Psoas muscle (tissue), 8 donors: ENCODE measurements at places on chromosomes 11 and 22. TPM values are rescaled to one million over a fixed set of nuclear protein-coding genes. Genes with fewer than 3 reads are reported as not detected.
A peak's percentile ranks its signal among the peaks of the same experiment; 100 is the strongest.

Gene RAB30
- total RNA-seq: 40.3 TPM

Gene OR52I2
- not detected for total RNA-seq

Gene IGLL1
- not detected for total RNA-seq

Gene RDX
- 115 TPM for total RNA-seq

DNA sequence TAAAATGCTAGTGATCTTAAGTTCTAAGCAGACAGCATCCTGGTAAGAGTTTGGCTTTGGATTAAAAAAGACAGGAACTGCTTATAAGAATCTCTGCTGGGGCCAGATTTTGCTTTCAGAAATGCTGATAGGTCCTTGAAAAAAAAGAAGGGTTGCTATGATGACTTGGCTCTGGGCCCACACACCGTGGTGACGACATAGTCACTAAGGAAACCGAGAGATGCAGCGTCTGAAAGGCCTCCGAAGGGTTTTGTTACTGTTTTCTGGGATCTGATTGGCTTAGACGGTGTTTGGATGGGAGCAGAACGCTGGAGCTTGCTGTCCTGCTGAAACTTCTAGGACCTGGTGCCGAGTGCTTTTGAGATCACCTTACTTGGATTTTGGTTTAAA lies 8.4 kb downstream of the FAM118A start:
- H3K4me3 ChIP-seq: no peak overlapping the region
- H3K36me3 ChIP-seq: no peaks in the 10 kb centered on the region
- peaks cover 44% of the 10 kb centered on the region for H3K4me1 ChIP-seq
- peak overlapping the region; percentile 79 for H3K27ac ChIP-seq

- H3K27ac ChIP-seq: no peak overlapping the region
- no peak for DNase-seq
- H3K27me3 ChIP-seq: no peaks in the 10 kb centered on the region
- no peak overlapping the region for H3K4me3 ChIP-seq
- no peaks in the 10 kb centered on the region for H3K36me3 ChIP-seq
Observed at GRCh38 chr11:110130642-110131238, 37.5 kb downstream of the ZC3H12C start.

GRCh38 chr11:38038777-38039176 lies 1440.7 kb upstream of the RAG2 start:
- no peaks in the 10 kb centered on the region for H3K36me3 ChIP-seq
- no peak overlapping the region for H3K4me3 ChIP-seq
- no peaks in the 10 kb centered on the region for H3K27me3 ChIP-seq
- no peak overlapping the region for H3K27ac ChIP-seq
- DNase-seq: no peak
- H3K4me1 ChIP-seq: no peaks in the 10 kb centered on the region

DNA sequence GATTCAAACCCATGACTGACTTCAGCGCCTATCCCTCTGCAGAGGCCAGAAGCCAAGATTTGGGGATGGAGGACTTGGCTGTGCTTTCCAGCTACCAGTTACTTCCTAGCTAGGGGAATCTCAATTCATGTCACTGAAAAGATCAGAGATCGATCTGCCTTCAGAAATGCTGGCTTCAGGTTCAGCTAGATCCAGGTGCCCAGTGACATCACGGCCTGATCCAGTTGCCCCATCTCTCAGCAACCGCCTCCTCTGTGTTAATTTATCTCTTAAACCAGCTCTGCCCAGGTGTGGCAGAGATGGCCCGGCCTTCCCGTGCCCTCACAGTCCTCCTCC lies 24.2 kb downstream of the CYTH4 start:
- no peak for DNase-seq
- no peaks in the 10 kb centered on the region for H3K36me3 ChIP-seq
- H3K4me3 ChIP-seq: no peak overlapping the region
- no peak overlapping the region for H3K27ac ChIP-seq
- H3K4me1 ChIP-seq: peaks cover 4% of the 10 kb centered on the region
- H3K27me3 ChIP-seq: peaks cover 7% of the 10 kb centered on the region

- no peak for DNase-seq
- H3K4me3 ChIP-seq: no peak overlapping the region
- no peaks in the 10 kb centered on the region for H3K27me3 ChIP-seq
- peaks cover under 1% of the 10 kb centered on the region for H3K4me1 ChIP-seq
- H3K36me3 ChIP-seq: no peaks in the 10 kb centered on the region
- H3K27ac ChIP-seq: no peak overlapping the region
Observed at GRCh38 chr11:1067812-1068496, 6.7 kb upstream of the MUC2 start.

DNA sequence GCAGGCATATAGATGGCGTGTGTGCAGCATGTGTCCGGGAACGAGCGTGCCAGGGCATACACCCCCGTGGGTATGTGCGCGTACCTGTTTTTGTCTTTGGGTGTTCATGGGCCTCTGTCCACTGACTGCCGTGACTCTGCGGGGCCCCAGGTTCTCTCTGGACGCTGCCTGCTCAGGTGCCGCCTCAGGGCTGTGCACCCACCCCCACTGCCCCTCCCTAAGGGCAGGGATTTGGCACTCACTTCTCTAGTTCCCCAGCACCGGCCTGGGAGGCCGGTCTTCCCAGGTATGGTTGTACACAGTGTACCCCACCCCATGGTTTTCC lies 111.5 kb downstream of the ST3GAL4 start:
- no peaks in the 10 kb centered on the region for H3K4me1 ChIP-seq
- peaks cover 7% of the 10 kb centered on the region for H3K27me3 ChIP-seq
- no peak overlapping the region for H3K4me3 ChIP-seq
- no peak for DNase-seq
- no peaks in the 10 kb centered on the region for H3K36me3 ChIP-seq

DNA sequence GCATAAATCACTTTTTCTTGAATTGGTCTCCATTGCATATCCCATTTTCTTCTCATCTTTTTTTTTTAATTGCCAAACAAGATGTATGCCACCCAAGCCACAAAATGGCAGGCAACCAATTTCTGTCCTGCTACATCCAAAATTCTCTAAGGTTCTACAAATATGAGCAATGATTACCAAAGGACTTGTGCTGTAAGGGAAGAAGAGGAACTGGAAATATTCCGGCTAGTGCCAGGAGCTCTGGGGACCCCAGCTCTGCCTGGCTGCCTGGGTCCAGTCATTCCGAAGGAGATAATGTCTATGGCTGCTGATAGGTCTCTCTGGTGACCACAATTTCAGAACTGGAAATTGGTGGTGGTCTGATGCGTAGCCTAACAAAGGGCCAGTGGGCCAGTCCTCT lies 17.1 kb upstream of the SNX32 start:
- no peak overlapping the region for H3K4me3 ChIP-seq
- H3K36me3 ChIP-seq: no peaks in the 10 kb centered on the region
- no peak for DNase-seq
- H3K27ac ChIP-seq: no peak overlapping the region
- H3K27me3 ChIP-seq: no peaks in the 10 kb centered on the region
- no peaks in the 10 kb centered on the region for H3K4me1 ChIP-seq

GRCh38 chr11:112225753-112226061 lies 521 bp upstream of the PTS start:
- peaks cover 35% of the 10 kb centered on the region for H3K36me3 ChIP-seq
- peak overlapping the region; percentile 99 for H3K27ac ChIP-seq
- peaks cover 14% of the 10 kb centered on the region for H3K4me1 ChIP-seq
- no peaks in the 10 kb centered on the region for H3K27me3 ChIP-seq
